Activated naive CD4-positive, alpha-beta T cell (primary cell): ENCODE measurements at places on chromosomes 5 and 9.

DNA sequence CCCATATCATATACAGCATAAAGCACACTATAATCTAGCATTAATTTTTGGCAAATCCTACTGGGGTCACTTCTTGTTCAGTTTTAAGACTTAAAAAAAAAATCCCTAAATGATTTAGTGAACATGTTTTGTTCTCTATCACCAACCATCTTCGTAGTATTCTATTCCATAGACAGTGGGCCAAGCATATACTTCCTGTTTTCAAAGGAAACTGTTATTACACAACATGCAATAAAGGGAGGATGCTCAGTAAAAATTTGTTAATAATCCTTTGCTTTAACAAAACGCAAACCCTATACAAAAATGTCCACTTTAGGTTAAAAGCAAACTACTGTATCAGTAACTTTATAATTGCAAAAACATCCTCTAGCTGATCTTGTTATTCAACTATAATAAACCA, 13.0 kb downstream of the CCNH start:
- DNase-seq = no peak

DNA sequence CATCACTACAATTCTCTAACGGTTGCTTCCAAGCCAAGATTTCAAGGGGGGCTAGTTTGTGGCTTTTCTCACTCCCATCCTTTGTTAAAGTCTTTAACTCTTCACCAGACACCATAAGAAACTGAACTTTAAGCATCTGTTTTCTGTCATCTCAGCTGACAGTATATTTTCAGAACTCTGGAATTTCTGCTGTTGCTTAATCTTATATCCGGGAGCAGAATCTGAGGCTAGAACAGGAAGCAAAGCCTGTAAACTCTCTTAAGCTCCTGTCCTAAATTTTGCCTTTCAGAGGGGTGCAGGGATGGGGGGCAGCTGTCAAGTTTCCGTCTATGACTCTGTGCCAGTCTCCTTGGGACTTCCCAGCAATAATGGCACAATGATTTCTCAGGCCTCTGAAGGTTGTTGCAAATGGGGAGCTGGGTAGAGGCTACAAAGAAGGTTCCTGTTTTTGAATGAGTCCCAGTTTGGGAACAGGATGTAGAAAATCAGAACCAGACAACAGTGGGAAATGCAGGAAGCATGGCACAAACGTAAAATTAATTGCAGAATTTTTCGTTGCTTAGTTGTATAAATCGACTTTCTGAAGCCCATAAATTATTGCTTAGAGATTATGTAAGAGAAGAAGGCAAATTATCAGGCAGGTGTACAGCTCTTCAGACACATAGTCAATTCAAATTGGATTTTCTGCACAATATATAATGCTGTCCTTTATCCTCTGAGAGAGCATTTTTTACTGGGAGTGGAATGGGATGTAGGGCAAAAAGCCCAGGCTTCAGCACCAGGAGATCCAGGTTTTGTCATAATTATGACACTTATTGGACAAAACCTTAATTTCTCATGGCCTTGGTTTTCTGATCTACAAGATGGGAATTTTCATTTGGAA, 430.9 kb downstream of the DMAC1 start:
- no peak for DNase-seq

- no peak for DNase-seq
Observed at GRCh38 chr5:133890314-133890713, 78.1 kb downstream of the C5orf15 start.

- DNase-seq = no peak
Observed at GRCh38 chr9:92501671-92502393, 19.5 kb upstream of the ASPN start.
